ENCODE measurements at places on chromosomes 6 and 20.

DNA sequence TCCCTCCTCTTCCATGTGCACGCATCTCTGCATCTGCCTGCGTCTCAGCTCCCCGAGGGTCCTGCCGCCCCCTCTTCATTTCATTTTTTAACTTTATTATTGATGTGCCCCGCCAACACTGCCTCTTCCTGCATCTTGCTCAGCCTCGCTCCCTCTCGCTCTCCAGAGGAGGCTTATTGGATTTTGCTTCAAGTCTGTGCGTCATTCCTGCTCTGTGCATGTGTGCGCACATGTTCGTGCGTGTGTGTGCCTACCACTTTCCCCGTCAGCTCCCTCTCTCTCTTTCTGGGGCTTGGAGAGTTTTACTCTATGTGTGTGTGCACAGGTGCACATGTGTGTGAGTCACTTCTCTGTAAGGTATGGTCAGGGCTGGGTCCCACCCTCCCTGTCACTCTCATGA is 71.8 kb upstream of the NNAT start:
- no peak for DNase-seq

- no peak for DNase-seq
Measured at GRCh38 chr6:133752129-133752528, 136.8 kb upstream of the TCF21 start.

DNA sequence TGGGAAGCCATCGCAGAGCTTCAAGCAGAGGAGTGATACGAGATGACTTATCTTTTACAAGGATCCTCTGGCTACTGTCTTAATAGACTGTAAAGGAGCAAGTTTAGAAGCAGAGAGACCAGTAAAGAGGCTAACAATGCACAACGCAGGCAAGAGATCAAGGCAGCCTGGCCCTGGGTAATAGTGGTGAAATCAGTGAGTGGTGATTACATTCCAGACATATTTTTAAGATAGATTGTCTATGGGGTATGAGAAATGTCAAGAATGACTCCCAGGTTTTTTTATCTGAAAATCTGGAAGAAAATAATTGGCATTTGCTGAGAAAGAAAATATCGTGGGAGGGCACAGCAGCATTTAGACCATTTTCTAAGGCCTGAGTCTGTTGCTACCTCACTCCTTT is 213.6 kb upstream of the HTR1E start:
- no peak for DNase-seq

DNA sequence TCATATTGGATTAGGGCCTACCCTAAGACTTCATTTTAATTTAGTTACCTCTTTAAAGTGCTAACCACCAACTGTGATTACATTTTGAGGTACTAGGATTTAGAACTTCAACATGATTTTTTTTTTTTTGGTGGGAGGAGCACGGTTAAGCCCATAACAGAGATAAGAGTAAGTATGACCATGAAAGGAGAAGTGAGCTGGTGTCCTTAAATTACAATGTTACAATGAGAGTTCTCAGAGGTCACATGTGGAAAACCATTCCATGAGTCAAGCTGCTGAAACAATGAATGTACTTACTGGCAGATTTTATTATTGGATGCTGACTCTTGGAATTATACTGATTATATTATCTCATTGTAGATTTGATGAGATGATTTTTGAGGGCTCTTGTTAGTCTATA is 779.3 kb upstream of the CITED2 start:
- no peak for DNase-seq

DNA sequence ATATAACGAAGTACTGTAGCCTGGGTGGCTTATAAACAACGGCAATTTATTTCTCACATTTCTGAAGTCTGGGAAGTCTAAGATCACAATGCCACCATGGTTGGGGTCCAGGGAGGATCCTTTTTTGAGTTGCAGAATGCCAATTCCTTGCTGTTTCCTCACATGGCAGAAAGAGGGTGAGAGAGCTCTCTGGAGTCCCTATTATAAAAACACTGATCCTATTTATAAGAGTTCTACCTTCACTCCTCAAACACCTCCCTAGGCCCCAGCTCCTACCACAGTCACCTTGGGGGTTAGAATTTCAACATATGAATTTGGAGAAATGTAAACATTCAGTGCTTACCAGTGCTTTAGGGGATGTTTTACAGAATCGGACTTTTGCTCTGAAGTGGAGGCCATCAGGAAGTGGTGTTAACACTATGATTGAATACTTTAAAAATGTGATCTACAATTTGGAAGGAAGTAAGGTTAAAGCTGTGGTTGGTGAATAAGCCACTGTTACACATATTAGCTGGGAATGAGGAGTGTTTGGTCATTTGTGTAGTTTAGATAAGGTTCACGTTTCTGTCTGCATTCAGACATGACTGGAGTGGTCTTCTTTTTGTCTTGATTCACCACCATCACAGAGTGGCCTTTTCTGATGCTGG is 79.9 kb upstream of the SPTLC3 start:
- DNase-seq = no peak

GRCh38 chr6:93745306-93745705 is 325.9 kb upstream of the EPHA7 start:
- no peak for DNase-seq

DNA sequence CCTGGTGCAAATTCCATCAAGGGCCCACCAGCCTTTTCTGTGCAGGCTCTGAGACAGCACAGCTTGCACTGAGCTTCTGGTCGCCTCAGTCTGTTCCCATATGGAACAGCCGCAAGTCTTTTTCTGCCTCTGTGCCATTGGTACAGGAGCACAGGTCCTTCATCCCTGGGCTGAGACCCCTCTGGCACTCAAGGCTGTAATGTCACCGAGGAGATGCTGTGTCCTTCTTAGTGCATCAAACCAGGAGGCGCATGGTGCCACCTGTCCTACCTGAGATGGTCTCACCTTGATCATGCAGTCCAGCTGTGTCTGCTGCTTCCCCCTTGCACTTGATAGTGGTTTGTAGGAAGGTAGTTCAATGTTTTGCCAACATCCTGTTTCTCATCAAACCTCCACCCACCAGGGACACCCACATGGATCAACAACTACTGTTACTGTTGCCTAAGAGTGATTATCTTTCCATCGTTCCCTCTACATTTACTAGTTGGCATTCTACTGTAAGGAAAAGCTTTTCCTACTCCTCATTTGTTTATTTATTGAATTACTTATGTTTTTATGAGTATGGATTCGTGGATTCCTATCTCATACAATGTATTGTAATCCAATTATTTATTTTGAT is 29.0 kb downstream of the FAM50B start:
- no peak for DNase-seq

- DNase-seq = no peak
Measured at GRCh38 chr20:5172167-5172601, 45.4 kb downstream of the CDS2 start.

- DNase-seq = no peak
Measured at GRCh38 chr6:44297063-44298038, 15.8 kb downstream of the AARS2 start.

DNA sequence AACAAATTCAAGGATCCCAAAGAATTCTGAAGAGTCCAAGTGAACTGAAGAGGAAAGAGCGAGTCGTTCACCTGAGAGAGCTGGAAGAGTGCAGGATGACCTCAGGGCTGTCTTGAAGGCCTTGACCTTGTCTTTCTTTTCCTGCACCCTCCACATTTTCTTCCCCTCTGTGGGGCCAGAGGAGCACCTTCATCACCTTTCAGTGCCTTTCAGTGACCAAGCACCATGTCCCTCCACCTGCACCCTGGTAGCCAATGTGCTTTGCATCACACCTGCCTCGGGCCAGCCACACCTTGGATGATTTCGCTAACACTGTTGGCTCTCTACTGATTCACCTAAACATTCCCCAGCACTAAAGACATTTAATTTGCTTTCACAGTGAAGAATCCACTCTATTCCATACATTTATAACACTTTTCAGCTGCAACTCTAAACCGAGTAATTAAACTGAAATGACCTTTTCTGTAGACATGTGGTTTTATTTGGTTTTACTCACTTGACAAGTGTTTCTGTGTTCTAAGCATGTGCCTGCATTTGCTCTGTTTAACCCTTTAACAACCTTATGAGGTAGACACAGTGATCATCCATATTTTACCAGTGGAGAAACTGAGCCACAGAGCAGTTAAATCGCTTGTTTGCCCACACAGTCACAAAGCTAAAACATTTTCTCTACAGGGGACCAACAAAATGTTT is 121.3 kb upstream of the CST7 start:
- DNase-seq = no peak

Data from sciatic nerve (tissue), 2 donors.